ENCODE measurements at places on chromosomes 11 and 22. TPM values are rescaled to one million over a fixed set of nuclear protein-coding genes. Genes with fewer than 3 reads are reported as not detected.

- DNase-seq: no peak
These were observed 1.9 kb downstream of the SERPING1 start for GRCh38 chr11:57599381-57599780.

GRCh38 chr11:12057299-12057980 lies 49.0 kb upstream of the DKK3 start:
- no peak for DNase-seq

DNA sequence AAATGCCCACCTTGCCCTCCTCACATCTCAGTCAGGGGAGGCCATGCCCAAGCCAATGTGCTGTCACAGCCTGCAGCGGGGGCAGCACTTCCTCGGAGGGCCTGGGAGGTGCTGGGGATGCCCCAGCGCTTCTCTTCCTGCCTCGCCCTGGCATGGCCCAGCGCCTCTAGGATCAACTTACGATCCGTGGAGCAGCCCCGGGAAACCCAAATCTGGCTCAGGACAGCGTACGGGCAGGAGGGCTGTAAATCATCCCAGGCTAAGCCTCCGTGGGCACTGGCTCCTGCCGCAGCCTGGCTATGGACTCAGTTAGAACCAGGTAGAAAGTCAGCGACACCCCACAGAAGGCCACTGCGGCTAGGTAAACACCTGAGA lies 60.9 kb upstream of the EMID1 start:
- DNase-seq: no peak

INSC gene
- total RNA-seq: 1.4 TPM

ART5 gene
- not detected for total RNA-seq

POU2AF1 gene
- total RNA-seq: 4.5 TPM

Measured in activated CD8-positive, alpha-beta T cell treated with anti-CD3 and anti-CD28 coated beads for 36 hours (primary cell).